ENCODE measurements at places on chromosomes 5 and 9. TPM values are rescaled to one million over a fixed set of nuclear protein-coding genes. Genes with fewer than 3 reads are reported as not detected.

- H3K36me3 ChIP-seq = no peaks in the 10 kb centered on the region
- H3K27ac ChIP-seq = no peak overlapping the region
- H3K4me1 ChIP-seq = no peaks in the 10 kb centered on the region
- no peaks in the 10 kb centered on the region for H3K27me3 ChIP-seq
Measured at GRCh38 chr5:113133211-113133975, 156.8 kb downstream of the DCP2 start.

- no peak for DNase-seq
- peaks cover 2% of the 10 kb centered on the region for H3K36me3 ChIP-seq
- H3K27me3 ChIP-seq = no peaks in the 10 kb centered on the region
- H3K4me1 ChIP-seq = peaks cover 3% of the 10 kb centered on the region
Measured at GRCh38 chr5:119022773-119023172, 34.4 kb upstream of the DTWD2 start.

- H3K36me3 ChIP-seq = no peaks in the 10 kb centered on the region
- H3K27me3 ChIP-seq = no peaks in the 10 kb centered on the region
Measured at GRCh38 chr9:104831681-104832080, 67.8 kb downstream of the NIPSNAP3B start.

The ENHO gene
- not detected for total RNA-seq

GRCh38 chr5:17096952-17097695, 120.3 kb upstream of the BASP1 start:
- H3K4me1 ChIP-seq = no peaks in the 10 kb centered on the region
- no peak overlapping the region for H3K27ac ChIP-seq
- no peak for DNase-seq
- H3K4me3 ChIP-seq = no peak overlapping the region

- H3K27ac ChIP-seq = no peak overlapping the region
- no peak for DNase-seq
- no peak overlapping the region for H3K4me3 ChIP-seq
- no peaks in the 10 kb centered on the region for H3K4me1 ChIP-seq
- no peaks in the 10 kb centered on the region for H3K36me3 ChIP-seq
Measured at GRCh38 chr5:180908400-180908799, 9.4 kb downstream of the BTNL8 start.

The RXFP3 gene
- not detected for total RNA-seq

The SLC30A5 gene
- total RNA-seq = 33.6 TPM

DNA sequence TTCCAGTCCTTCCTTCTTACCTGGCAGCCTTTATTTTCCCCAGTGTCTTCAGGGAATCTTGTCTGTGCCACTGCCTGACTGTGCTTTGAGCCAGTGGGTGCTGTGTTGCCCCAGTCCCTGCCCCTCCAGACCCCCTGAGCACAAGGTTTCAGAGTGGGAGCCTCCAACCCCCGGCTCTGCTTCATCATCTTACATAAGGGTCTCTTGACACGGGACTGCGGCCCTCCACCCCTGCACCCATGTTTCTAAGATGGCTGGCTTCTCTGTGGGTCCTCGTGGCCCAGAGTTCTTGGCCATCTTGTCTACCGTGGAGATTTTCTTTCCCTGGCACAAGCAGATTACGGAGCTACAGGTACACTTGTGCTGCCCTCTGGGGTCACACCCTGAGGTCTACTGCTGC, 194.1 kb downstream of the CACNA1B start:
- no peak overlapping the region for H3K4me3 ChIP-seq
- no peak overlapping the region for H3K27ac ChIP-seq
- no peaks in the 10 kb centered on the region for H3K36me3 ChIP-seq
- no peak for DNase-seq
- H3K4me1 ChIP-seq = no peaks in the 10 kb centered on the region

The RNF180 gene
- total RNA-seq = not detected

- no peaks in the 10 kb centered on the region for H3K36me3 ChIP-seq
- no peak overlapping the region for H3K27ac ChIP-seq
- no peak overlapping the region for H3K4me3 ChIP-seq
- no peaks in the 10 kb centered on the region for H3K27me3 ChIP-seq
- no peak for DNase-seq
Measured at GRCh38 chr5:167614294-167615021, 677.0 kb upstream of the WWC1 start.

DNA sequence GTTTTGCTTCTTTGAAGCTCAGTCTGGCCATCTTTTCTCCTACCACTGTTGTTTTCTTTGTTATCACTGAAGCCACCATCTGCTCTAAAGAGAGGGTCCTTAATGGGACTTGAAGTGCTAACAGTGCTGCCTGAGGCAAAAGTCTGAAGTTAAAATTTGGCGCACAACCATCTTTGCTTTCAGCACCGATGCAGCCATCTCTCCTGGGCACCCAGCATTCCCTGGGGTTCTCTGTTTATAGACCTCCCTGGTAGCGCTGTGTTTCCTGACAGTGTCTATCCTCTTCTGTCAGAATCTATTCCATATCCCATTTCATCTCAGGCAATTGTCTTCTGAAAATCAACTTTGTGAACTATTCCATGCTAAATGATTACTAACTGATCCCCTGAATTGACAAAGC, 491.5 kb upstream of the MPDZ start:
- H3K27ac ChIP-seq = no peak overlapping the region
- no peak for DNase-seq
- H3K27me3 ChIP-seq = no peaks in the 10 kb centered on the region
- no peaks in the 10 kb centered on the region for H3K4me1 ChIP-seq
- H3K36me3 ChIP-seq = no peaks in the 10 kb centered on the region
- H3K4me3 ChIP-seq = no peak overlapping the region

DNA sequence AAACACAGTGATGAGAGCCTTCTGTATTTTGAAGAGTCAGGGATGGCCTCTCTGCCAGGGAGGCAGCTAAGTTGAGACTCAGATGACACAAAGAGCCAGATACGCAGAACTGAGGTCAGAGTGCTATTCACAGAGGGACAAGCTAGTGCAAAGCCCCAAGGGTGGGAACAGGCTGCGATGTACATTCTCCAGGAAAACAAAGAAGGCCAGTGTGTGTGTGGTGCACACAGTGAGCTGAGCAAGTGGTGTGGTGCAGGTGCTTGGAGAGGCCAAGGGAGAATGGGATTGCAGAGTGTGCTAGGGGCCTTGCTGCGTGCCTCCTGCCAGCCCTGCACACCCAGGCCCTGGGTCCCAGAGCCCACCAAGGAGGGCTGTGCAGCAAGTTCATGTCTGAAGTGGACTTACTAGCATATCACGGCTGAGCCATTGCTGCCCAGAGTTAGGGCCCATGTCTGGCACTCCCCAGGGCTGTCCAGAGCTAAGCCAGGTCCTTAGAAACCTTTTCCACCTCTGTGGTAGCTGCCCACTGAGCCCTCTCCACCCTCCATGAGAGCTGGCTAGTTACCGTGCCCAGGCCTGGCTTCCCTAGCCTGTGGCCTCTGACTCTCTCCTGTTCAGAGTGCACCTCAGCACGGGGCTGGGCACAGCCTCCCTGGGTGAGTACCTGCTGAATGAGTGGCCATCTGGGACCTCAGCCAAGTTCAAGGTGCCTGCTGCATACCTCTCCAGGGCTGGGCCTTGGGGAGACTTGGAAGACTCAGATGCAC, 9.3 kb downstream of the SLC25A48 start:
- DNase-seq = no peak
- H3K4me3 ChIP-seq = no peak overlapping the region
- no peaks in the 10 kb centered on the region for H3K4me1 ChIP-seq
- peaks cover 9% of the 10 kb centered on the region for H3K27me3 ChIP-seq
- H3K27ac ChIP-seq = no peak overlapping the region
- H3K36me3 ChIP-seq = no peaks in the 10 kb centered on the region

GRCh38 chr5:158933494-158934318, 166.0 kb downstream of the EBF1 start:
- H3K27ac ChIP-seq = no peak overlapping the region
- DNase-seq = no peak
- H3K36me3 ChIP-seq = no peaks in the 10 kb centered on the region
- no peak overlapping the region for H3K4me3 ChIP-seq

- H3K4me1 ChIP-seq = peaks cover 19% of the 10 kb centered on the region
- H3K27ac ChIP-seq = peak within 1 kb of the TSS; percentile 97
- H3K4me3 ChIP-seq = peak within 1 kb of the TSS; percentile 91
- no peaks in the 10 kb centered on the region for H3K27me3 ChIP-seq
- peak; percentile 95 for DNase-seq
- peaks cover 12% of the 10 kb centered on the region for H3K36me3 ChIP-seq
Measured at GRCh38 chr9:6757456-6758247, at the start of gene KDM4C. Gene KDM4C, plus strand, starts transcription at chr9:6757973. Its CDS starts 35,016 bp downstream, at chr9:6792989.

The TRIM7 gene
- 1.5 TPM for total RNA-seq

The ANKRD55 gene
- 0.52 TPM for total RNA-seq

The ANXA2R gene
- total RNA-seq = 28.0 TPM

DNA sequence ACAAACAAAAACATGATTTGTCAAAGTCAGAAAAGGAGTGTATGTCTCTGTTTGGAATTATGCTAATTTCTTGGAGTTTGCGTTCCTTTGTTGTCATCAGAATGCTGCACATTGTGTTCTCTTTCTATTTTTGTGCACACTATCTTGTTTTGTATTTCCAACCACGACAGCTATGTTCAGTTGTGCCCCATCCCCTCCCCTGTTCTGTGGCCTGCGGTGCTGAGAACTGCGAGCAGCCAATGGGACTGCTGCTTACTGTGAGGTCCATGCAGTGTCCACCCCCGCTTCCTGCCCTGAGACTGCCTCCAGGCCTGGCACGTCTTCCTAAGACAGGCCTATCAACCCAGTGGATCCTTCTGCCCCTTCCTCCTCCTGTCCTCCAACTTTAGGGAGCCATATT, 76.8 kb downstream of the PALM2AKAP2 start:
- H3K4me3 ChIP-seq = no peak overlapping the region
- H3K4me1 ChIP-seq = no peaks in the 10 kb centered on the region
- H3K36me3 ChIP-seq = no peaks in the 10 kb centered on the region
- H3K27me3 ChIP-seq = peaks cover 18% of the 10 kb centered on the region
